ENCODE measurements at places on chromosomes 13 and 19.

GRCh38 chr13:114179087-114179658, at the start of gene CFAP97D2:
Gene CFAP97D2, plus strand, starts transcription at chr13:114179257. Its CDS starts 74 bp downstream, at chr13:114179331.
- no peak for DNase-seq

GRCh38 chr19:10736916-10737551, 19.2 kb downstream of the DNM2 start:
- DNase-seq: no peak

- no peak for DNase-seq
Measured at GRCh38 chr19:13764821-13765394, 586 bp downstream of the MRI1 start.

DNA sequence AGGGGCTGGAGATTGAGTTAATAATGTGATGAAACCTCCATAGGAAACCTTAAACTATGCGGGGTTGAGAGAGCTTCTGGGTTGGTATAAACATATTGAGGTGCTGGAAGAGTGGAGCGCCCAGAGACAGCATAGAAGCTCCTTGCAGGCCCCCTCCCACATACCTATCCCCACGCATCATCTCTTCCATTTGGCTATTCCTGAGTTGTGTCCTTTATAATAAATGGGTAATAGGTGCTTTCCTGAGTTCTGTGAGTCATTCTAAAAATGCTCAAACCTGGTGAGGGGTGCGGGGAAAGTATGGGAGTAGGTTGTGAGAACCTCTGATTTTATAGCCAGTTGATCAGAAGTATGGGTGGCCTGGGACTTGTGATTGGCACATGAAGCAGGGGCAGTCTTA, 14.6 kb downstream of the CCDC122 start:
- no peak for DNase-seq

- DNase-seq: no peak
Measured at GRCh38 chr13:114110091-114110829, 22.2 kb downstream of the RASA3 start.

GRCh38 chr13:71516521-71516920, 350.5 kb downstream of the DACH1 start:
- DNase-seq: no peak

DNA sequence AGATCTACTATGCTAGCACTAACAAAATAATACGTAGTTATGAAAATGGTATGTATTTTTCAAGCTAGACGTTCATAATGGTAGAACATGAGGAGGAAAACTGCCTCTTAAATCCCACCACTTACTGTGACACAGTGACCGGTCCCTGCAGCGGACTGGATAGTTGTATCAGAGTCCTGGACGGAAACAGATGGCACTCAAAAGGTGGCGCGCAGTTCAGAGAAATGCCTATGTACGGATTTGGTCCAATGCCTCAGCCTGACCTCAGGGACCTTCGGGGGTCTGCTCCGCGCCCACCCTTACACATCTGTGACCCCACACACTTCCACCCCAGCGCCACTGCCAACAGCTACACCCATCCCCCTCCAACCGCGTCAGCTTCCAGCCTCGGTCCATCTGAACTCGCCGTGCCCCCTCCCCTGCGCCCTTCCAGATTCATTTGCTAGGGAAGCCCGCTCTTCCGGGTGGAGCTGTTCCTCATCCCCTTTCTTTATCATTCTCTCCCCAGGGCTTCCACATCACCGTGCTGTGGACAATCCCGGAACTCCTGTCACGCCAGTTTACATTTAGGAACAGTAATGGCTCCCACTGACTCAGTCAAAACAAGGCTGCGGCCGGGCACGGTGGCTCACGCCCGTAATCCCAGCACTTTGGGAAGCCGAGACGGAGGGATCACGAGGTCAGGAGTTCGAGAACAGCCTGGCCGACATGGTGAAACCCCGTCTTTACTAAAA, 792 bp upstream of the LENG8 start:
- DNase-seq: no peak

DNA sequence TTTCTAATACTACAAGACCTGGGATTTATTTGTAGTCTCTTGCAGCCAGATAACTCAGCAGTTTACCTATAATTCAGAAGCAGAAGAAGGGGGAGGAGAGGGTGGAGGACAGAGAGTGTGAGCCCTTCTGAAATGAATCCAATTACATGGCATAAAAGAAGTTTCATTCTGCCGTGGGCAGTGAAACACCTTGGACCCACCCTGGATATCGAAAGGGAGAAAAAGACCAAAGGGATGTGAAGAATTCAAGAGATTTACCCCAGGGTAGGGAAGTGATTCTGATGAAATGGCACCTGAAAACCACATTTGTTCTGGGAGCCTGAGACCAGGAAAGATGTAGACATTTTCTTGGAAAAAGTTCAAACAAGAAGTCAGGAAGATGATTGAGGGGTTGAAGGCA, 140.9 kb downstream of the NDFIP2 start:
- no peak for DNase-seq

GRCh38 chr13:52945348-52945747, 83.3 kb upstream of the OLFM4 start:
- no peak for DNase-seq

GRCh38 chr19:49335071-49335783, at the start of gene CD37:
Gene CD37, plus strand, starts transcription at chr19:49335406. Its CDS starts 135 bp downstream, at chr19:49335541.
- no peak for DNase-seq

GRCh38 chr13:98411617-98412265, 165.2 kb downstream of the STK24 start:
- DNase-seq: no peak

- no peak for DNase-seq
Measured at GRCh38 chr13:30477346-30478195, 11.8 kb upstream of the HMGB1 start.

- no peak for DNase-seq
Measured at GRCh38 chr19:32022044-32022640, 323.3 kb upstream of the ZNF507 start.

DNA sequence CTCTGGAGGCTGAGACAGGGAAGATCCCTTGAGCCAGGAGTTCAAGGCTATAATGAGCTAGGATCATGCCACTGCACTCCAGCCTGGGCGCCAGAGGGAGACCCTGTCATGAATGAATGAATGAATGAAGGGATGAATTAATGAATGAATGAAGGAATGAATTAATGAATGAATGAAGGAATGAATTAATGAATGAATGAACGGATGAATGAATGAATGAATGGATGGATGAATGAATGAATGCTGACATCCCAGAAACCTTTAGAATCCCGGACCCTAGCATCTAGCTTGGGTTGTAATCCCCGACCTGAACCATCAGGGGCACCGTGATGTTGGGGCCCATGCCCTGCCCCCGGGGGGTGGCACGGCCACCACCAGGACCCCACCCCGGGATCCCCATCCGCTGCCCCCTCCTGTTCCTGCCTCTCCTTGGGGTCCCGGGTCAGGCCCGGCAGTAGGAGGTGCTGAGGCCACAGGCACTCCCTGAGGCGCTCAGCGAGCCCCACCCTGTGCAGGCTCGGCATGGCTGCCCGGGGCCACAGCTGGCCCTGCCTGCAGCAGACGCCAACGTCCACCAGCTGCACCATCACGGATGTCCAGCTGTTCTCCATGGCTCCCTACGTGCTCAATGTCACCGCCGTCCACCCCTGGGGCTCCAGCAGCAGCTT, 3.4 kb downstream of the EBI3 start:
- DNase-seq: no peak

- DNase-seq: no peak
Measured at GRCh38 chr19:3161453-3161852, 17.1 kb upstream of the S1PR4 start.

GRCh38 chr13:41833201-41833600, 127.7 kb downstream of the VWA8 start:
- DNase-seq: no peak

DNA sequence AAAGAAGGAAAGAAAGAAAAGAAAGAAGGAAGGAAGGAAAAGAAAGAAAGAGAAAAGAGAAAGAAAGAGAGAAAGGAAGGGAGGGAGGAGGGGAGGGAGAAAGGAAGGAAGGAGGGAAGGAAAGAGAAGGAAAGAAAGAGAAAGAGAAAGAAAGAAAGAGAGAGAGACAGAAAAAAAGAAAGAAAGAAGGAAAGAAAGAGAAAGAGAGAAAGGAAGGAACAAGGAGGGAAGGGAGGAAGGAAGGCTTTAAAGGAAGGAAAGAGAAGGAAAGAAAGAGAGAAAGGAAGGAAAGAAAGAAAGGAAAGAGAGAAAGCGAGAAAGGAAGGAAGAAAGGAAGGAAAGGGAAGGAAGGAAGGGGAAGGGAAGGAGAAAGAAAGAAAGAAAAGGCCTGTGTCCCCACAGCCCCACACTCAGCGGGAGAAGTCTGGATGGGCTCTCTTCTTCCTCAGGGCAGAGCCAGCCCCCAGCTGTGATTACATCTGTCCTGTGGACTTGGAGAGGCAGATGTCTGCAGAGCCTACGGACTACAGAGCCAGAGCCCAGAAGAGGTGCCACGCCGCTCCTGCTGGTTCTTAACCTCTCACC, 9.6 kb downstream of the PTPRH start:
- no peak for DNase-seq

DNA sequence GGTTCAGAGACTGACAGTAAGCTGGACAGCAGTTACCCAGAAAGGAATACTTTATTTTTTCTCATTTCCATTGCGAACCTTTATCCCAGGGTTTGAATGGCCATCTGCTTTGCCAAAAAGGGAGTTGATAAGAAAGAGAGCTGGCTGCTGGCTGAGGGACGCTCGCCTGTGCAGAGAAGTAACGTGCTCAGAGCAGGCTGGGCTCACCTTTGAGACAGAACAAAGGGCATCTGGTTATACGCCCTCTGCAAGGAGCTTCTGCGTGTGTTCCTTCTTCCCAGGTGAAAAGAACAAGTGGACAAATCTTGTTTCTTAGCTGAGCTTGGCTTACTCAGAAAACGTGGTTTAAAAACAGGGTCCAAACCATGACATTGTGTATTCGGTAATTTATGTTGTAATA, 47.4 kb downstream of the EFNB2 start:
- DNase-seq: no peak

DNA sequence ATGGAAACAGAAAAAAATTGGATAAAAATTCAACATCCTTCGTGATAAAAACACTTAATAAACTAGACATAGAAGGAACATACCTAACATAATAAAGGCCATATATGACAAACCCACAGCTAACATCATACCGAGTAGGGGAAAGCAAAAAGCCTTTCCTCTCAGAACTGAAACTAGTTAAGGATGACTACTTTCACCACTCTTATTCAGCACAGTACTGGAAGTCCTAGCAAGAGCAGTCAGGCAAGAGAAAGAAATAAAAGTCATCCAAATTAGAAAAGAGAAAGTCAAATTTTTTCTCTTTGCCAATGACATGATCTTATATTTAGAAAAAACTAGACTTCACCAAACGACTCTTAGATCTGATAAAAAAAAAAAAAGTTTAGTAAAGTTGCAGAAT, 25.8 kb upstream of the SLC7A9 start:
- DNase-seq: no peak

DNA sequence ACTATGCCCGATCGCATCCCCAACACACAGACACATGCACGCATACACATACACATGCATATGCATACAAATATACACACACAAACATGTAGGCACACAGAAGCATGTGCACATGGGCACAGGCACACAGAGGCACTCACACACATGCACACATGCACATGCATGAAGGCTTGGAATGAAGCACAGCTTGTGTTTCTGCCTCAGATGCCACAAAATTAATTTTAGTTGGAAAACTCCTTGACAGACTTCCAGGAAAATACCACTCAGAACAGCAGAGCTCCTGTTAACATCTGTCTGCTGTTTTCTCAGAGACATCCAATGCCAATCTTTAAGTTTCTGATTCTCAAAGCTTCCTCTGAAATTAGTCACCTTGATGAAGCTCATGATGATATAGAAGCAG, 532.7 kb downstream of the RFC3 start:
- DNase-seq: no peak

DNA sequence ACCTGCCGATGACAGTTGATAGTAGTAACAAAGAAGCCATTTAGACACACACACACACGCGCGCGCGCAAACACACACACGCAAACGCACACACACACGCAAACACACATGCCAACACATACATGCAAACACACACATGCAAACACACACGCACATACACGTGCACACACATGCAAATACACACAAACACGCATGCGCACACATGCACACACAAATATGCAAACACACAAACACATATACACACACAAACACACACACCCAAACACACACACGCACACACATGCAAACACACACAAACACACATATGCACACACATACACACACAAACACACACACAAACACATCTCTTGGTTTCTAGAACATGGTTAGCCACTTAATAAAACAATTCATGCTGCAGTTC, 50.1 kb downstream of the ZNF557 start:
- no peak for DNase-seq

DNA sequence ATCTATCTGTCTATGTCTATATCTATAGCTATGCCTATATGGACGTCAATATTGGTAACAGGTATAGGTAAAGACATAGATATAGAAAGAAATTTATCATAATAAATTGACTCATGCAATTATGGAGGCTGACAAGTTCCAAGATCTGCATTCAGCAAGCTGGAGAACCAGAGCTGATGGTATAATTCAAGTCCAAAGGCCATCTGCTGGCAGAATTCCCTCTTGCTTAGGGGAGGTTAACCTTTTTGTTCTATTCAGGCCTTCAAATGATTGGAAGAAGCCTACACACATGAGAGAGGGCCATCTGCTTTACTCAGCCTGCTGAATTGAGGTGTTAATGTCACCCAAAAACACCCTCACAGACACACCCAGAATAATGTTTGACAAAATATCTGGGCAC, 10.8 kb downstream of the RASL11A start:
- DNase-seq: no peak

DNA sequence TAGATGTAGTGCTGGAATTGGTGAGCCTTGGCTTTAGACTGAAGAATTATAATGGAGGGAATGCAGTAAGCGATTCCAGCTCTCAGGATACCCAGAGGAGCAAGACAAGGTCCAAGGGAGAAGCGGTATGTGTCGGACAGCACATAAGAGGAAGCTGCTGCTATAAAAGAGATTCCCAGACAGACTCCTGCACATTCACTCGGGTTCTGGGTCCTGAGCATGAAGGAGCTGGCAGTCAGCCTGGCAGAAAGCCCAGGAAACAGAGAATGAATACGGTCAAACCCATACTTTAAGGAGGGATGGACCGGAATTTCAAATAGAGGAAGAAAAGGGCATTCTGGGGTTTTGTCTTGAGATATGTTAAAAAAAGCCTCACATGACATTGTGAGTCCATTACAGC, 308.3 kb downstream of the DNAJC15 start:
- DNase-seq: no peak

- DNase-seq: no peak
Measured at GRCh38 chr13:97627566-97627965, 193.6 kb downstream of the RAP2A start.

GRCh38 chr19:21323000-21323399, 6.2 kb downstream of the ZNF708 start:
- DNase-seq: no peak

DNA sequence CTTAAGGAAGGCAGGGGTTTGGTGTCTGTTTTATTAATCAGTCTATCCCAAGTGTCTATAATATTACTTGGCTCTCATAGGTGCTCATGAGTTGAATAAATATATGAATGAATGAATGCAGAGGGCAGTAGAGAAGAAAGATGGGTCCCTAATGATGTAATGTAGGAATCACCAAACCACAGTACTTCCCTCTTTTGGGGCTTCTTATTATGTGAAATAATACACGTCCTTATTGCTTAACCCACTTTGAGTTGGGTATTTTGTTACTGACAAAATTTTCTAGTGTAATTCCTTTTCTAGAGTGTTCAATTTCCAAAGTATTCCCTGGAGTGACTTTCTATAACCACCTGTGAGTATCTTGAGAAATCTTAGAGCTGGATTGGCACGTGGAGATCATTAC, 13.2 kb downstream of the KLK5 start:
- no peak for DNase-seq

- no peak for DNase-seq
Measured at GRCh38 chr13:33119022-33119781, 103.0 kb downstream of the KL start.

GRCh38 chr13:54958781-54959180, 1930.2 kb downstream of the OLFM4 start:
- DNase-seq: no peak
